ENCODE measurements at places on chromosomes 7 and 10.

- no peak for DNase-seq
Measured at GRCh38 chr7:157685430-157686284, 348.9 kb downstream of the DNAJB6 start.

DNA sequence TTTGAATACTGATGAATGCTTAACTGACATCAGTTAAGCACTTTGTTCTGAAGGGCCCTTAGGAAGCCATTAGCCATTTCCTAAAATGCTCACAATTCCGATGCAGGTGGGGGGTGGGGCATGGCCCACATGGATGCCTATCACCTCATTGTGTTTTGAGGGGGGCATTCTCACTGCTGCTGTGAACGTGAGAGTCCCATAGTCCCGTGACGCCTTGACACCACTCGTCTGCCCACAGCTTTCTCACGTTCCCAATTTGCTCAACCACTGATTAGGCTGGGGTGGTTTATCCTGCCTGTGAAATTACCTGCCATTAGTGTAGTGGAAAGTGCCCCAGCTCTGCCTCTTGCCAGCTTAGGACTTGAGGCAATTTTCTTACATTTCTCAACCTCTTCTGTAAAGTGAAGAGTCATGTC is 31.9 kb downstream of the DUSP5 start:
- no peak for DNase-seq

GRCh38 chr7:7157177-7157886 is 25.0 kb upstream of the C1GALT1 start:
- no peak for DNase-seq

DNA sequence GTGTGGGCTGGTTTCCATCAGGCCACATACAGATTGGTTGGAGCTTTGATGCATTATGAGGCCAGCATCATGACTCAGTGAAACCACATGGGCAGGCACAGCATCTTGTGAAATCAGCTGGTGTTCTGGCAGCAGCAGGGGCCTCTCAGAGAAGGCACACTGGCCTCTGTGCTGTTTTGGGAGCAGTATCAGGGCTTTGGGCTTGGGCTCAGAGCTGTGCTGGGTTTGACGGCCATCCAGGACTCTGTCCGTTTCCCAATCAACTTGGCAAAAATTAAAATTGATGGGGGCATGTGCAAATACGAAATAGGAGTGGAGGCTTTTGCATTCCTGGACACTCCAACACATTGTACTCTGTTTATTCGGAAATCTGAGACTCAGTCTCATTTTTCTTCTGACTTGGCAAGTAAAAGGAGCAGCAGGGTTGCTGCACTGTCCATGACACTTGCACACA is 190.9 kb downstream of the BMPER start:
- DNase-seq: no peak

GRCh38 chr7:96040250-96040772 is 268.0 kb downstream of the DYNC1I1 start:
- peak; percentile 87 for DNase-seq

GRCh38 chr7:105429746-105430612 is 41.3 kb upstream of the SRPK2 start:
- peak; percentile 38 for DNase-seq

- DNase-seq: no peak
Measured at GRCh38 chr7:78363866-78364265, 565.3 kb downstream of the PHTF2 start.

DNA sequence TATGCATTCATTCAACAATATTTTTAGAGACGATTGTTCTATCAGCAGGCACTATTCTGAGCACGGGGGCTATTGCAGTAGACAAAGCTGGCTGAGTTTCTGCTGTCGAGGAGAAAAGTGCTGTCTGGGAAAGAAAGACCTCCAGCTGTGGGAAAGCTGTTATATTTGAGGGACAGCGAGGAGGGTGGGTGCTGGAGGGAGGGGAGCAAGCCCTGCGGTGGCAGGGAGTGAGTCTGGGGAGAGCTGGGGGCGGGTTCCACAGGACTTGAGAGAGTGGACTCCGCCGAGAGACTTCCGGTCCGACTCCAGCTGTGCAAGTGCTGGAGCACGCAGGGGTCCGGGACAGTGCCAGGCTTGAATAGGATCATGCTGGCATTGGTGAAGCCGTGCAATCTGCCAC is 602.1 kb upstream of the FOXK1 start:
- DNase-seq: no peak

- no peak for DNase-seq
Measured at GRCh38 chr7:136692221-136692620, 176.2 kb upstream of the CHRM2 start.

DNA sequence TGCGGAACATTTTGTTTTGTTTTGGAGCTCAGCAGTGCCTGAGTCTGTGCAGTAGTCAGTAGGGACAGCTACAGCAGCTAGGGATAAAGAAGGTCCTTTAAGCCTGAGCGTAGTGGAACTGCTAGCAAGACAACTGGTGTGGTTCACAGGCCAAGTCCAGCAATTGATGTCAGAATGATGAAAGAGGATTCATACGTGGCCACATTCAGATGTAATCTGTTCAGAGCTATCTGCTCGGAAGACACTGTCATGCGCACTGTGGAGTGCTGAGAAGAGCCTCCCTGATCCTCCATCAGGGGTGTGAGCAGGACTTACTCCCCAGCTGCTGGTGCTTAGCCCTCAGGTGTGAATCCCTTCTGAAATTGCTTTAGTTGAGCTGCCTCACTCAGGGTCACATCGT is 79.6 kb upstream of the ANKRD1 start:
- DNase-seq: no peak

- no peak for DNase-seq
Measured at GRCh38 chr10:127982601-127983000, 75.7 kb downstream of the PTPRE start.

DNA sequence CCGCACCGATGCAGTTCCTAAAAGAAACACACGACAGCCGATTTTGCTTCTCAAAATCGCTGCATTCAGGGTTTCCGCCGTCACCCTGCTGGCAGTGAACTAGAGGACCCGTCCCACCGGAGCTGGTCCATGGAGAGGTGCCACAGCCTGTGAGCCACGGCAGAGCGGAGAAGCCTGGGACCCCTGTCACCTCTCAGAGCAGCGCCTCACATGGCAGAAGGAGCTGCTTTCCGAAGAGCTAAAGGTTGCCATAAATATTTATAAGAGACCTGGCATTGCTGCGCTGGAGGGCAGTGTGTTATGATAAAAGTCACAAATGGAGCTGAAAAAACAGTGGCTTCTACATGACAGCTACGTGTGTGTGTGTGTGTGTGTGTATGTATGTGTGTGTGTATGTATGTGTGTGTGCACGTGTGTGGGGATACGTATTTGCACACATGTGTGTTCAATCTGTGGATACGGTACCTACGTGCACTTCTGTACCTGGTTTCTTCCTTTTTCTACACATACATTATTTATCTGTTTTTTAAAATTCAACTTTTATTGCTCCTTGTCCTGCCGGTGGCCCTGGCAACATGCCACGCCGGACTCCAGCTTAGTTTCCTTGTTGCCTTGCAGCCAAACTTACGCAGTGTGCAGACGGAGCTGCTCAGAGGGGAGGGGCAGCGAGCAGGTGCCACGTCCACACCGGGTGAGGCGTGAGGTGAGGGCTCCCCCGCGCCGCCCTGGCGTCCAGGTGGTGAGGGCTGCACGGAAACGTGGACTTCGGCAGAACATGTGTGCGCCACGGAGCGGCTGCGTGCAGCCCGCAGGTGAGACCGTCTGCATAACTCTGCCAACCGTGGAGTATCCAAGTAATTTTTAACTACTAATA is 115.2 kb upstream of the PITRM1 start:
- no peak for DNase-seq

- no peak for DNase-seq
Measured at GRCh38 chr7:66521675-66522074, 107.0 kb upstream of the KCTD7 start.

DNA sequence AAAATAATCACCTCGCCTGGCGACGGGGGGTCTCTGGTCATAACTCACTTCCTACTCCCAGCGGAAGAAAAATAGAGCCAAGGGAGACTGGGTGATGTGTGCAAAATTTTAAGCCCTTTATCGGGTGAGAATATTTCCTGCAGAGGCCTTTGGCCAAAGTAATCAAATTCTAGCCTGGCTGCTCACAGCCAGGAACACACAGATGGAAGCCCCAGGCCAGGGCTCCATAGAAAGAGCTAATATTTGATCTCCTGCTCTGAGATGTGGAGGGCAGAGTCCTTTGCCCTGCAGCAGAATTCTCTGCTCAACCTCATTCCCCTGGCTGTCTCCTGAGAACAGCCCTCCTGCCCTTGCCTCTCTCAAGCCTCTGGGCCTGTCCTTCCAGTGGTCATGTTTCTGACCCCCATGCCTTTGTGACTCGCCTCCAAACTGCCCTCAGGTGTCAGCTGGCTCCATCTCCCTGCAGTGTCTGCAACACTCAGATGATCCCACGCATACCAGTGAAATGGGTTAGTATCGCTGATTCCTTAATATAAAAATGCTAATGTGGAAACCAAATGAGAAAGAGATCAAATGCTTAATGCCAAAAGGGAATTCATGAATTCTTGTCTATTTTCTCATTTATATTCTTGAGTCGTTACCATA is 34.5 kb downstream of the FRMD4A start:
- no peak for DNase-seq

- no peak for DNase-seq
Measured at GRCh38 chr7:70457482-70457881, 674.5 kb upstream of the GALNT17 start.

GRCh38 chr10:52221923-52222322 is 92.2 kb upstream of the DKK1 start:
- DNase-seq: no peak

DNA sequence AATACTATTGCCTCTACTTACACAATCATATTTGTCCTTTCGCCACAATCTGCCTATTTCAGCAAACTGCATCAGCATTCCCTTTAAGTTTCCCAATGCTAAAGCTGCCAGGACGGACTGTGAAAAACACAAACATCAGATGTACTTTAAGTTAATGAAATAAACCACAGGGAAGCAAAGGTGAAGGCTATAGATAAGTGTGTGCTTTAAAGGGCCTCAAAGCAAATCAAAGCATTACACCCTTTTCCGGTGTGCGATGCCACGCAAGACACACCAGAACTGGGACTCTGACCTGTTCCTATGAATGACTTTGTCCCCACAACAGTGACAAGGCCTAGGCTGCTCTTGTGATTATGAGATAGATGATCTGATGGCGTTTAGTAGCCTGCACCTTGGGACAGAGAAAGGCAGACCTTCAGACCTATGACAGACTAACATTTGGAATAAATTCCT is 23.4 kb downstream of the SLC26A3 start:
- no peak for DNase-seq

GRCh38 chr7:33661430-33662160 is 243.7 kb upstream of the BMPER start:
- DNase-seq: no peak

DNA sequence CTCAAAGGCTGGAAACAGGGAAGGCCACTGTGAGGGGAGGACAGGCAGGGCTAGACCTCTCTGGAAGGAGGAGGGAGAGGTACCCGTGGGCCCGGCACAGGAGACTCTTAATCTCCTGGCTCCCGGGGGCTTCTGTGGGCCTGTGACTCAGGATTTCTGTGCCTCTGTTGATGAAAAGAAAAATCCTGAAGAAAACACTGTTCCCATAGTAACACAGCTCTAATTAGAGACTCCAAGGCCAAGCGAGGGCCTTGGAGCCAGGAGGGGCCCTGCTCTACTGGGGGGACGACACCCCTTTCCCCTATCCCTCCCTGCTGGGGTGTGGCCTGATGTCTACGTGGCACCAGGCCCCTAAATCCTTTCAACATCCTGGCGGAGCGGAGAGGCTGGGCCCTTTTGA is 174.1 kb upstream of the TNRC18 start:
- DNase-seq: no peak

DNA sequence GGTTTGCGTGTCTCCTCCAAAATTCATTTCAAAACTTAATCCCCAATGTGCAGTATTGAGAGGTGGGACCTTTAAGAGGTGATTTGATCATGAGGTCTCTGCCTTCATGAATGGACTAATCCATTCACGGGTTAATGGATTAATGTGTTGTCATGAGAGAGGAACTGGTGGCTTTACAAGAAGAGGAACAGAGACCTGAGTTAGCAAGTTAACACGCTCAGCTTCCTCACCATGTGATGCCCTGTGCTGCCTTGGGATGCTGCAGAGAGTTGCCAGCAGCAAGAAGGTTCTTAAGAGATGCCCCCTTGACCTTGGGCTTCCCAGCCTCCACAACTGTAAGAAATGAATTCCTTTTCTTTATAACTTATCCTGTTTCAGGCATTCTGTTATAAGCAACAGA is 3.7 kb upstream of the TCTN3 start:
- no peak for DNase-seq

DNA sequence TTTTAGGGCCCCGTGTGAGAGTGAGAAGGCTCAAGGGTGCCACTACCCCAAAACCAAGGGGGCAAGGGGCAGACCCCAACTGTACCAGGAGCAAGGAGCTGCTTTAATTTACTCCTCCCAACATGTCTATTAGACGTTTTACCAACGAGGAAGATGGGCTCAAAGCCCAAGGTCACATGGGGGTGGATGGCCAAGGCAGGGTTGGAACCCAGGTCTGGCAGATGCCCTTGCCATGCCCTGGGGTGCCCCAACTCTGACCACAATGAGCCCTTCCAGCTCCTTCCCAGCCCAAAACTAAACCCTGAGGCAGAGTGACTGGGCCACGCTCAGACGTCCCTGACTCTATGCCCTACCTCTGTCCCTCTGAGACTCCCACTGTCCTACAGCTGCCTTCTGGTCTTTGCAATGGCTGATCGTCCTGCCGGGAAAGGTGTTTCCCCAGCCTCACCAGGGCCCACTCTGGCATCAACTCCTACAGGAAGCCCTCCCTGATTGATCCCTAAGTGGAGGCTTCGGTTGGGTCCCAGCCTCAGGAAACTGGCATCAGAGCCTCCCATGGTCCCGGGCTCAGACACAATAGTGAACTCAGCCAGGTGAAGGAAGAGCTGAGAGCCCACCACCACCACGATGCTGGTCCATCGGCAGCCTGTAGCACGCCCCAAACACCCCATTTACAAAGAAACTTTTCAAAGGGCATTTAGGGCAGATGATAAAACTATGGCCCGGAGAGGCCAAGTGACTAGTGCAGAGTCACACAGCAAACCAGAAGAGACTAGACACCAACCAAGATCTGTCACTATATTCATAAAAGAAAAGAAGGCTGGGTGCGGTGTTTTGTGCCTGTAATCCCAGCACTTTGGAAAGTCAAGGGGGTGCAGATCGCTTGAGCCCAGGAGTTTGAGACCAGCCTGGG is 60.2 kb upstream of the MYL10 start:
- DNase-seq: no peak

All from DMS 273 treated with DMSO at 0.1 percent for 48 hours (cell line).